ENCODE measurements at places on chromosomes 2 and 18. TPM values are rescaled to one million over a fixed set of nuclear protein-coding genes. Genes with fewer than 3 reads are reported as not detected.

MPP4 gene
- total RNA-seq: 7.6 TPM

KCNIP3 gene
- total RNA-seq: 0.21 TPM

NAT8 gene
- total RNA-seq: not detected

RBKS gene
- 0.74 TPM for total RNA-seq

GMPPA gene
- 39.1 TPM for total RNA-seq

CYP26B1 gene
- total RNA-seq: 1.1 TPM

PPM1B gene
- total RNA-seq: 26.0 TPM

DNA sequence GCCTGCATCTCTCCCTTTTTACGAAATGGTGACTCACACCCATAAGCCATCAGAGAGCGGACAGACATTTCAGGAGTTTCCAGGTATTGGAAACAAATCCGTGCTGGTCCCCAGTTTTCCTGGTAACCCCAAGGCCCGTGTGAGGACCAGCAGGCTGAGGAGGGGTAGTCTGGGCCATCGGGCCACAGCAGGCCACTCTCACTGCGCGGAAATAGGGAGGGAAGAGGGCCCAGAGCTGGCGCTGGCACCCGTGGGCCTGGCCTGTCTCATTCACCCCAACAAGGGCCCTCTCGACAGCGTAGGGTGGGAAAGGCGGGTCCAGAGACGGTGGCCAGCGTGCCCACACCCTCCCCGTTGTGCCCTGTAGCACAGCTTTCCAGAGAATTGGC is 13.7 kb upstream of the FAHD2A start:
- no peak overlapping the region for H3K4me3 ChIP-seq
- H3K27ac ChIP-seq: no peak overlapping the region
- H3K4me1 ChIP-seq: no peaks in the 10 kb centered on the region
- no peaks in the 10 kb centered on the region for H3K36me3 ChIP-seq

GRCh38 chr2:172790404-172790803 is 54.8 kb downstream of the RAPGEF4 start:
- no peak overlapping the region for H3K4me3 ChIP-seq
- H3K27me3 ChIP-seq: no peaks in the 10 kb centered on the region
- no peaks in the 10 kb centered on the region for H3K4me1 ChIP-seq
- no peaks in the 10 kb centered on the region for H3K36me3 ChIP-seq
- no peak overlapping the region for H3K27ac ChIP-seq
- no peak for DNase-seq

DNA sequence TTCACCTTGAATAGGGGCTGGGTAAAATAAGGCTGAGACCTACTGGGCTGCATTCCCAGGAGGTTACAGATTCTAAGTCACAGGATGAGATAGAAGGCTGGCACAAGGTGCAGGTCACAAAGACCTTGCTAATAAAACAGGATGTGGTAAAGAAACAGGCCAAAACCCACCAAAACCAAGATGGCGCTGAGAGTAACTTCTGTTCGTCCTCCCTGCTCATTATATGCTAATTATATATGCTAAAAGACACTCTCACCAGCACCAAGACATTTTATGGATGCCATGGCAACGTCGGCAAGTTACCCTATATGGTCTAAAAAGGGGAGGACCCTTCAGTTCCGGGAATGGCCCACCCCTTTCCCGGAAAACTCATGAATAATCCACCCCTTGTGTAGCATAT is 711.5 kb upstream of the KLHL29 start:
- no peak for DNase-seq
- no peaks in the 10 kb centered on the region for H3K27me3 ChIP-seq
- no peak overlapping the region for H3K4me3 ChIP-seq
- no peaks in the 10 kb centered on the region for H3K4me1 ChIP-seq
- no peaks in the 10 kb centered on the region for H3K36me3 ChIP-seq
- no peak overlapping the region for H3K27ac ChIP-seq

GRCh38 chr18:35571138-35571537 is 10.4 kb upstream of the GALNT1 start:
- no peaks in the 10 kb centered on the region for H3K4me1 ChIP-seq
- no peaks in the 10 kb centered on the region for H3K36me3 ChIP-seq
- no peaks in the 10 kb centered on the region for H3K27me3 ChIP-seq
- DNase-seq: no peak
- H3K27ac ChIP-seq: no peak overlapping the region

DNA sequence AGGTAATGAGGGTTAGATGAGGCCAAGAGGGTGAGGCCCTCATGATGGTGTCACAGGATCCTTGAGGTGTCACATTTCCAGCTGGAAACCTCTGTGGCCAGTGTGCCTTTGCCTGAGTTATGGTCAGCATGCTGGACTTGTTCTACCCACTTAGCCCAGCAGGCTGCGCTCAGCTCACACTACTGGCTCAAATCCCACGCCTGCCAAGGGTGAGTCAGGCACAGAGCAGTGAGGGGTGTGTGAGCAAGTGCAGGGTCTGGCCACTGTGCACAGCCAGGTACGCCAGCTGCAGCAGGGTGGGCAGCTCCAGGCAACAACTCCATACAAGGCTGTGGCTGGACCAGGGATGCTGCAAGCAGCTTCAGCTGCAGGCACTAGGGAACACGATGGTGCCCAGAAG is 616.6 kb upstream of the FSHR start:
- DNase-seq: no peak
- H3K27ac ChIP-seq: no peak overlapping the region
- H3K36me3 ChIP-seq: no peaks in the 10 kb centered on the region

GRCh38 chr2:190744041-190744440 is 95.2 kb downstream of the NAB1 start:
- no peak overlapping the region for H3K27ac ChIP-seq
- no peak for DNase-seq
- no peaks in the 10 kb centered on the region for H3K27me3 ChIP-seq
- H3K36me3 ChIP-seq: no peaks in the 10 kb centered on the region

DNA sequence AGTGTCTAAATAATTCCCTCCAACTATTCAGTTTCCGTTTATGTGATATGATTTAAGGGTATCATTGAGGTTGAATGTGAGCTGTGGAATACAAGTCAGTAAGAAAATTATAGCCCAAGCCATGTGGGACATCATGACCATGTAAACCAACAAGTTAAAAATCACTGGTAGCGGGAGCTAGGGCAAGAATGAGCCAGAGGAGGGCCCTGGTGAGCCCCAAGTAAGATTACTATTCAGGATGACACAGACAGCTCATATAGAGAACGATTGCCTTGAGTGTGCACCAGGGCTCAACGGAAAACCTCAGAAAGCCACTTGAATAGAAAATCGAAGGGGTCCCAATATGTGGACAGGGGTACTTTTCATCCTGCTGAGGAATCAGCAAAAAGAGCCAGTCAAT is 87.8 kb upstream of the RBMS1 start:
- no peaks in the 10 kb centered on the region for H3K27me3 ChIP-seq
- no peak for DNase-seq
- H3K4me1 ChIP-seq: no peaks in the 10 kb centered on the region
- no peaks in the 10 kb centered on the region for H3K36me3 ChIP-seq

DNA sequence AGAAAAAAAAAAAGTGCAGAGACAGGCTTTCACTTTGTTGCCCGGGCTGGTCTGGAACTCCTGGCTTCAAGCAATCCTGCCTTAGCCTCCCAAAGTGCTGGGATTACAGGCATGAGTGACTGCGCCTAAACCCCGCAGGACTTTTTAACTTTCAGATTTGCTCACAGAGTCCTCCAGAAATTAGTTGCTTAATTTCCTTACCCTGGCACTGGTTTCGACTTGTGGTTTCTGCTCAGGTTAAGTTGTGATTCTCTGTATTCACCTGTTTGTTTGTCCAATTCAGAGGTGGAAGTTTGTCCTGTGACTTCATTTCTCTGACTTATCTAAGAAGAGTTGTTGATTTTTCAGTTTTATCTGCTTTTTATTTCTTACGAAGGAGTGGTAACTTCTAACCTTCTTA is 238.1 kb downstream of the TMEM182 start:
- H3K27ac ChIP-seq: no peak overlapping the region
- H3K4me1 ChIP-seq: no peaks in the 10 kb centered on the region
- DNase-seq: no peak
- no peaks in the 10 kb centered on the region for H3K36me3 ChIP-seq
- no peak overlapping the region for H3K4me3 ChIP-seq

DNA sequence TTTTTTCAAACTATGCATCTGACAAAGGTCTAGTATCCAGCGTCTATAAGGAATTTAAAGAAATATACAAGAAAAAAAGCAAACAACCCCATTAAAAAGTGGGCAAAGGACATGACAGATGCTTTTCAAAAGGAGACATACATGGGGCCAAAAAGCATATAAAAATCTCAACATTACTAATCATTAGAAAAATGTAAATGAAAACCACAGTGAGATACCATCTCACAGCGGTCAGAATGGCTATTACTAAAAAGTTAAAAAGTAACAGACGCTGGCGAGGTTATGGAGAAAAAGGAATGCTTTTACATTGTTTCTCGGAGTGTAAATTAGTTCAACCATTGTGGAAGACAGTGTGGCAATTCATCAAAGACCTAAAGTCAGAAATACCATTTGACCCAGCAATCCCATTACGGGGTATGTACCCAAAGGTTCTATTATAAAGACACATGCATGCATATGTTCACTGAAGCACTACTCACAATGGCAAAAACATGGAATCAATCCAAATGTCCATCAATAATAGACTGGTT is 643.1 kb upstream of the LRRTM1 start:
- H3K4me1 ChIP-seq: no peaks in the 10 kb centered on the region
- no peaks in the 10 kb centered on the region for H3K27me3 ChIP-seq
- no peak overlapping the region for H3K27ac ChIP-seq
- no peak for DNase-seq
- no peak overlapping the region for H3K4me3 ChIP-seq

DNA sequence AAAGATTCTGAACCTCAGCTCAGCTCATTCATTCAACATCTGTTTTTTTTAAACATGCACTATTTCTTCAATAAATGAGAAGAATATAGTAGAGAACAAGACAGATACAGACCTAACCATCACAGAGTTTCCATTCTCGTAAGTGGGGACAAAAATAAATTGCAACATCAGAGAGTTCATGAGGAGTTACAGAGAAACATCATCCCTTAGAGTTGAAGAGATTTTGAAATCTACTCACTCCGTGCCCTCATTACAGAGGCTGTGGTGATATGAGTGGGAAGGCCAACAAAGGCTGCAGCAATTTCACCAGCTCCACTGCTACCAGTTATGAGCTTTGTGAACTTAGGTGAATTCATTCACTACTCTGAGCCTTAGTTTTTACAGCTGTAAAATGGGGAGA is 399.3 kb downstream of the BCL11A start:
- H3K27ac ChIP-seq: no peak overlapping the region
- no peaks in the 10 kb centered on the region for H3K36me3 ChIP-seq
- DNase-seq: no peak

- H3K4me1 ChIP-seq: peaks cover 5% of the 10 kb centered on the region
- H3K4me3 ChIP-seq: no peak overlapping the region
- DNase-seq: no peak
- no peaks in the 10 kb centered on the region for H3K27me3 ChIP-seq
These were observed 79.7 kb downstream of the ITSN2 start for GRCh38 chr2:24280645-24281044.

- H3K4me1 ChIP-seq: no peaks in the 10 kb centered on the region
- H3K27ac ChIP-seq: no peak overlapping the region
- no peaks in the 10 kb centered on the region for H3K27me3 ChIP-seq
- H3K4me3 ChIP-seq: no peak overlapping the region
These were observed 92.7 kb downstream of the COPS8 start for GRCh38 chr2:237178396-237178795.

GRCh38 chr2:217301142-217301925 is 441.5 kb upstream of the TNP1 start:
- H3K27me3 ChIP-seq: no peaks in the 10 kb centered on the region
- DNase-seq: no peak
- H3K27ac ChIP-seq: no peak overlapping the region
- H3K4me3 ChIP-seq: no peak overlapping the region
- H3K4me1 ChIP-seq: no peaks in the 10 kb centered on the region
- no peaks in the 10 kb centered on the region for H3K36me3 ChIP-seq

GRCh38 chr2:71688530-71688929 is 235.2 kb downstream of the DYSF start:
- H3K27me3 ChIP-seq: no peaks in the 10 kb centered on the region
- no peak overlapping the region for H3K27ac ChIP-seq
- H3K36me3 ChIP-seq: peaks cover 26% of the 10 kb centered on the region
- no peak for DNase-seq
- no peaks in the 10 kb centered on the region for H3K4me1 ChIP-seq

- no peak overlapping the region for H3K4me3 ChIP-seq
- no peaks in the 10 kb centered on the region for H3K4me1 ChIP-seq
- DNase-seq: no peak
- no peaks in the 10 kb centered on the region for H3K27me3 ChIP-seq
These were observed 68.5 kb downstream of the TMEM237 start for GRCh38 chr2:201574766-201575165.

- no peak for DNase-seq
- no peaks in the 10 kb centered on the region for H3K4me1 ChIP-seq
- no peaks in the 10 kb centered on the region for H3K27me3 ChIP-seq
- H3K36me3 ChIP-seq: no peaks in the 10 kb centered on the region
- H3K4me3 ChIP-seq: no peak overlapping the region
These were observed 155.5 kb upstream of the SMAD2 start for GRCh38 chr18:48085781-48086487.

Measured in endothelial cell of umbilical vein (primary cell).